ENCODE measurements at places on chromosomes 7 and 10.

GRCh38 chr7:89837515-89837914 lies 316.8 kb upstream of the STEAP1 start:
- peak; percentile 39 for DNase-seq

DNA sequence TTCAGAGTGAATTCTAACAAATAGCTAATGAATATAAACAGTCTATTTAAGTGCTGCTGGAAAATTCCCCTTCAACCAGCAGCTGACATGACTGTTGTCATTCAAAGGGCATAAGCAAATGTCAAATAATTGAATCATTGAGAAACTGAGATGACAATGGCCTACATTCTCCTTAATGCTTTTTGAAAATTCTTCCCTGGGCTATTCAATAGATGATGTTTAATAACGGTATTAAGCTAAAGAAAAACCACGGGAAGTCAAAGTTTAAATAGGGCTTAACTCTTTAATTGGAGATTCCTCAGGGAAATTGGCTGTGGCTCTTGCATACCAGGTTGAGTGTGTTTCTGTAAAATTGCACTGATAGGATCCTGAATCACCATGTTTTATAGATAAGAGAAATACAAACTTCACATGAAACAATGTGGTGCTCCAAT lies 77.0 kb downstream of the ARL4A start:
- no peak for DNase-seq

GRCh38 chr7:152025937-152026890 lies 740 bp downstream of the GALNT11 start:
- DNase-seq = no peak

DNA sequence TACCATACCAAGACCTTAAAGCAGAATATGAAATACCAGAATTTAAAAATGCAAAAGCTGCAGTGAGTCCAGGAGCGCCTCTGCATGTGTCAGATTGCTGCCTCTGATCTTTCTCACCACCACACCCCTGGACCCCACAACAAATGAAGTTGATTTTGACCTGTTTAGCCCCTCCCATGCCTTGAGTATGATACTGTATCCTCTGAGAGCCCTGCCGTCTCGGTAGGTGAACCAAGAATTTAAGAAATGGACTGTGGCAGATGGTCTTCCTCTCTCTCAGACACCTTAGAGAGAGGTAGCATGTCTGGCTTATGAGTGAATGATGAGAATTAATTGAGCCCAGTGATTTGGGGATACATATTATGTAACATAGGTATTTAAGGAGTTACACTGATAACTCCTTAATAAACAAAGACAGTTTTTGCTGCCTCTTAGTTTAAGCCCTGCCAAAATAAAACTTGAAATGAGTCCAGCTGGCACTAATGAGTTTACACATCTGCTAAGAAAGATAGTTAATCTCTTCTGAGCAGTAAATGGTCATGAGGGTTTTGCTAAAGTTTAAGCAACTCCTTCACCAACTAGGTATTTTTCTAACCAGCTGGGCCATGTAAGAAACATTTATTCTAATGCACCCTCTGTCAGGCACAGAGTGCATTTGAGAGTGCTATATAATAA lies 4.5 kb upstream of the TFPI2 start:
- DNase-seq = no peak

GRCh38 chr7:148914208-148914777 lies 30.2 kb upstream of the EZH2 start:
- no peak for DNase-seq

DNA sequence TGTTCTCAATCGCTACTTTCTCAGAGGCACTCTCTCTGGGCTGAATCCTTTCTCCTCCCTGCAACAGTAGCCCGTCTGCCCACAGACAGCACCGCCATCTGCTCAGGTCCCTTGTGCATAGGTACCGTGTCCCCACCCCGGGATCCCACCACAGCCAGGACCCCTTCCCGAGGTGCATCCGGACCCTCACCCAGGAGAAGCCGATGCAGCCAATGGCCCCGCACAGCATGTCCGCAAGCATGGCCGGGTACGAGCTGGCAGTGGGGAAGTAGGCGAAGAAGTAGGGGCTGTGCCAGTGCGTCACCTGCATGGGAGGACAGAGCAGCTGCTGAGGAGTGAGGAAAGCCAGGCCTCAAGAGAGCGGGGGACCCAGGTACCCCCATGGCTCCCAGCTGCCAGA lies 25.5 kb downstream of the DDC start:
- no peak for DNase-seq
